RCC 7860 (cell line): ENCODE measurements at places on chromosomes 12 and 14.

GRCh38 chr14:97604731-97605130, 807.5 kb downstream of the VRK1 start:
- DNase-seq: no peak

- no peak for DNase-seq
These were observed 19.7 kb downstream of the VEZT start for GRCh38 chr12:95237315-95237714.

DNA sequence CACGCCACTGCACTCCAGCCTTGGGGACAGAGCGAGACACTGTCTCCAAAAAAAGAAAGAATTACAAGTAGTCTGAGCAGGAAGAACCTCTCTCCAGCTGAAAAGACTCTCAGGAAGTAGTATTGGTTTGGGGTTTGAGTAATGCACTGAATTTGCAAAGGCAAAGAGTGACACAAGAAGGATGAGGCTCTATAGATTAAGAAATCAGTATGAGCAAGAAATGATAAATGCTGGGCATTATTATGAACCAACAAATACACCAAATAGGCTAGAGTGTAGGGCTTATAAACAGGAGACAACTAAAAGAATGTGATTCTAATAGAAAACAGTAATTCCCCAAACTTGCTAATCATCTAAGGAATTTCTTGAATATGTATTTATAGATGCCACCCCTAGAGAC, 2.6 kb upstream of the SLC35E3 start:
- DNase-seq: no peak

GRCh38 chr12:85644508-85644907, 191.7 kb downstream of the RASSF9 start:
- DNase-seq: no peak

- no peak for DNase-seq
These were observed 77.9 kb upstream of the HOXC13 start for GRCh38 chr12:53860426-53861345.

GRCh38 chr12:111748867-111749266, 17.9 kb upstream of the ALDH2 start:
- no peak for DNase-seq

GRCh38 chr14:49634547-49635334, at the start of gene DNAAF2:
DNAAF2 (minus strand) TSS chr14:49635244; CDS start chr14:49635149, 95 bp downstream.
- DNase-seq: peak; percentile 60

DNA sequence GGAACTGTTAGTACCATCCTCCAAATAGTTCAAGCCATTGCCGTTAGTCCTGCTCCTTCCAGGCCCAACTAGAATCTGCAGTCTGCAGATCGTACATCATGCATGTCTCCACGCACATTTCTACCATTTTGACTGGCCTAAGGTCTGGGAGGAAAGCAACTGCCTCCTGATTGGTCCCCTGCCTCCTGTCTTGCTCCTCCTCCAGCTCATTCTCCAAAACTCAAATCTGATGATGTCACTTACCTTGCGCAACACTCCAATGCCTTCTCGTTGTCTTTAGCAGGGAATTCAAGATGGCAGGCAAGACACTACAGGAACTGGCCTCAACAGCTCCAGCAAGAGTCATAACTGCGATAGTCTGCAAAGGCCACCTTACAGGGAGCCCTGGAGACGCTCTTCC, 9.7 kb upstream of the HCAR1 start:
- no peak for DNase-seq

GRCh38 chr12:68675101-68675842, 11.5 kb upstream of the NUP107 start:
- no peak for DNase-seq

- no peak for DNase-seq
These were observed 522 bp downstream of the R3HDM2 start for GRCh38 chr12:57430112-57430930.

GRCh38 chr12:76024942-76025600, 6.5 kb downstream of the PHLDA1 start:
- peak; percentile 57 for DNase-seq

- peak; percentile 30 for DNase-seq
These were observed 5.8 kb upstream of the TBPL2 start for GRCh38 chr14:55446127-55446736.

GRCh38 chr14:100898935-100899883, 4.3 kb downstream of the RTL1 start:
- DNase-seq: no peak

- DNase-seq: no peak
These were observed 7.5 kb upstream of the SYNE3 start for GRCh38 chr14:95523815-95524448.
